Activated gamma-delta T cell treated with Interleukin-2 at 50 U/mL for 16 hours (primary cell): ENCODE measurements at places on chromosomes 6 and 20.

GRCh38 chr6:138963531-138963930 lies 24.5 kb downstream of the REPS1 start:
- no peak for DNase-seq

- no peak for DNase-seq
These were observed 36.8 kb upstream of the PRND start for GRCh38 chr20:4684837-4685413.

DNA sequence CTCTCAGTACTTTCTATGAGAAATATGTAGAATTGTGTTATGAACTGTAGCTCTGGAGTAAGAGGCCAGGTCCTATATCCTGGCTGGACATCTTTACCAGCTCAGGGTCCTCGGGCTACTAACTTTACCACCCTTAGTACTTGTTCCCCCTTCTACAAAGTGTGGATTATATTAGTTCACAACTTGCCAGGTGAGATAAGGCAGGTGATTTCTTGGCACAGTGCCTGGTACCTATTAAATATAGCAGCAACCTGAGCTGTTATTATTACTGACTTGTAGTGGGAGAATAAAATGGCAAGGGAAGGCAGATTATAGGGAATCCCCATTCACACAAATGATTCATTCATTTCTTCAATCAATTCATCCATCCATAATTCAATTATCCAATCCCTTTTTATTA lies 150.1 kb downstream of the DOK5 start:
- DNase-seq, result no peak

- DNase-seq, result no peak
These were observed 81.0 kb downstream of the TMEM170B start for GRCh38 chr6:11618533-11618932.

GRCh38 chr20:8504030-8504429 lies 372.0 kb downstream of the PLCB1 start:
- DNase-seq, result no peak

GRCh38 chr20:38962928-38963401 lies 821 bp downstream of the DHX35 start:
- DNase-seq, result no peak

DNA sequence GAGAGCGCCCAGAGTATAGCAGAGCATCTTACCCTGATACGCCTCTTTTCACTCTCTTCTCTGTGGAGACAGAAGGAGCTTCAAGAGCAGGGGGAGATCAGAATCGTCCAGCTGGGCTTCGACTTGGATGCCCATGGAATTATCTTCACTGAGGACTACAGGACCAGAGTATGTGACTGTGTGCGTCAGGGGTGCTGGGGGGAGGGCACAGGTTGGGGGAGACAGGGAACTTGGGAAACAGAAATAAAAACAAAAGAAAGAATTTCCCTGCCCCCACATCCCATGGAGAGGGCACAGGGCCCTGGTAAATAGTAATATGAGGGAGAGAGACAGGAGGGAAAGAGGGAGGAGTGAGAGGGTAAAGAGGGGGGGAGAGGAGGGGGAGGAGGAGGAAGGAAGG lies 3.0 kb upstream of the C4A start:
- no peak for DNase-seq

DNA sequence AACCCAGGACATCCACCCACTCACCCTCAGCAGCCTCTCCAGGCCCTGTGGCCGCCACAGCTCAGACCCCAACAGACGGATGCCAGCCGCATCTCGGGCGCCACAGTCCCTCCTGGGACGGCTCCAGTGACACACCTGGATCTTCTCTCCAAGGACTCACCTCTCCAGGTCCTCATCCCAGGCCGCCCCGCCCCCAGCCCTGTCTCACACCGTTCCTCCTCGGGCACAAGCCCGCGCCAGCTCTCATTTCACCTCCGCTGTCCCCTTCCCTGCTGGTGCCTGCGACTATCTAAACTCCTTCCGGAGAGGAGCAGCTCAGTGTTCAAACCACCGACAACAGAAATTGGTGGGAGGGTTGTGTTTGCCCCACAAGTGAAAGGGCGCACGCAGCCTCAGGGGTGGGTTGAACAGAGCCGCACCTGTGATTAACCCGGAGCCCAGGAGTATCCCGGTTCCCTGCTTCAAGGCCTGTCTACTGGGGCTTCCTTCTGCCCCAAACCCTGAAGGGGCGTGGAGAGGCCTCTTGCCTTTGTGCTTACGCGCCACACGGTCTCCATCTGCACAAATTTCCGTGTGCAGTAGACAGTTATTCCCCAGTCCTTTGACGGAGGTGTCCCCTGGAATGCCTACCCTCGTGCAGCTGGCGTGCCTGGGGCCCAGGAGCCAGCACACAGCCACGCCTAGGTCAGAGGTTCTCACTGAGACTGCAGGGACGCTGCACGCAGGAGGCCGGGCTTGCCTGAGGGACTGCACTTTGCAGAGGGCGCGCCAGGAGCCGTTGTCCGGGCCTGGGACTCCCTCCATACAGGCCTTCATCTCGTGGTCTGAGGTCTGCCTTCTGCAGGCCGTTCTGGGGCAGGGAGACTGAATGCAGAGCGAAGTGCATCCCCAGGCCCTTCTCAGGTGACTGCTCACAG lies 232.7 kb downstream of the DLL1 start:
- DNase-seq, result no peak

GRCh38 chr20:15945289-15945688 lies 628.0 kb downstream of the KIF16B start:
- no peak for DNase-seq

GRCh38 chr6:68194846-68195478 lies 440.1 kb upstream of the ADGRB3 start:
- no peak for DNase-seq

GRCh38 chr20:35015863-35016193 lies 60.2 kb downstream of the MYH7B start:
- no peak for DNase-seq

DNA sequence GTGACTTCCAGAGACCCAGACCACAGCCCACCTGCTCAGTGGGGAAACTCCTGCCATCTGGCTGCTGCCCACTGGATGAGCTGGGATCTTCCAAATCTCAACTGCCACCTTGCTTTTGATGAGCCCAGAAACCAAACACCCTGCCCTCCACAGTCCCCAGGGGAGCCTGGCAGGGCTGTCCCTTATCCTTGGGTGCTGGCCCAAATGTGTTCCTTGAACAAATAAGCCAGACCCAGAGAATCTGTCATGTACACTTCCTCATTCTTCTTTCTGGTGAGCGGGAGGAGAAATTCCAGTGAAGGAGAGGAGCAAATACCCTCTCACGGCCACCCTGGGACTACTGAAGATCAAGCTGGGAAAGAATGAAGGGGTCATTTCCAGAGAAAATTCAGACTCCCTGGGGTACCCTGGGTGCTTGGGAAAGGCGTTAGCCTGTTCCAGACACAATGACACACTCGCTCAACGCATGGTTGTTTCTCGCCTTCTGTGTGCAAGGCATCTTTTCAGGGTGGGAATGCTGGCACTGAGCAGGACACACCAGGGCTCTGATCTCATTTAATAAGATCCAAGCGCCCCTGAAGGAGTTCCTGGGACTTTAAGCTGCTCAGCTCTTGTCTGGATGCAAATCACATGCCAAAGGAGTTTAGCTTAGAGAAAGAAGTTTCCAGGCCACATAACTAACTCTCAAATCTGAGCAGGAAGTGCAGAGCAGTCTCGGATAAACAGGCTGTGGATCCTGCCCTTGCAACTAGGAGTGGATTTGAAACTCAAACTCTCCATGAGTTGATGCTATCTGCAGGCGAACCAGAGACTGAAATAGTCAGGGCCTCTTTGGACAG lies 38.5 kb downstream of the PXDC1 start:
- no peak for DNase-seq
